Stomach (tissue), 19 donors: ENCODE measurements at places on chromosomes 4 and X.
A peak's percentile ranks its signal among the peaks of the same experiment; 100 is the strongest.

GRCh38 chr4:160129439-160129838 is 1026.6 kb downstream of the RAPGEF2 start:
- DNase-seq, result no peak

GRCh38 chrX:29143356-29143755 is 556.1 kb downstream of the IL1RAPL1 start:
- DNase-seq, result no peak

- DNase-seq, result no peak
These were observed 26.3 kb downstream of the FGFBP1 start for GRCh38 chr4:15912236-15912635.

DNA sequence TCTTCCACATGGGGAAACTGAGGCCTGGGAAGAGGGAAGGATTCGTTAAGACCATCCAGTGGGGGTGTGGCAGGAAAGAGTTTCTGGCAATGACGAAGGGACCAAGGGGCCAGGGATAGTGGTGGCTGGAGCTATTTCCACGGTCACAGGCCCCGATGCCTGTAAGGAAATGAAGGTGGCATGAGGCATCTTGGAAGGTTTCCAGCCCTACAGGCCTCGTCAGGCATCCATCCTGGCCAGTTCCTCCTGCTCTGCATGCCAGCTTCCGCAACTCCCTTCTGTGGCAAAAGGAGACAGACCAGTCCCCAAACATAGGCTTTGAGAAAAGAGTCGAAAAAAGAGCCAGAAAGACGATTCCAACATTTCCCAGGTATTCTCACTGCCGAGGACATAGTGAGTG is 9.2 kb upstream of the C4orf50 start:
- no peak for DNase-seq

GRCh38 chrX:51825436-51825835 is 68.0 kb upstream of the MAGED1 start:
- DNase-seq, result no peak

DNA sequence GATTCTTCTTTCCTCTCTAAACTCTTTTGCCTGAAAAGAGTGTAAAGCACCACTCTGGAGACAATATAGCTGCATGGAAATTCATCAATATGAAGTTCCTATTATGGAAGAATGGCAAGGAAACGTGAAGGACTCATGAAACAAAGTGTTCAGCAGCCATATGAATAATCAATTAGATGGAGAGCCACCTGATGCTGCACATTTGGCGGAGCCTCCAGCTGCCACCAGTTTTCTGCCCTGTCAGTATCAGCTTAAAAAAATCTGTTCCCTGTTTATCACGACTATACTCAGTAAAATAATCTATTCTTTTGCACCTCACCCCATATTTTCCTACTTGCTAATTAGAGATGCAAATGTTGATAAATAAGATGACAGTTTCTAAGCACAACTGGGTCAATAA is 276.0 kb downstream of the UNC5C start:
- DNase-seq, result no peak

GRCh38 chrX:133287860-133288259 is 69.7 kb upstream of the TFDP3 start:
- no peak for DNase-seq

- DNase-seq, result peak; percentile 89
These were observed 35.9 kb upstream of the GRPEL1 start for GRCh38 chr4:7103607-7104365.

DNA sequence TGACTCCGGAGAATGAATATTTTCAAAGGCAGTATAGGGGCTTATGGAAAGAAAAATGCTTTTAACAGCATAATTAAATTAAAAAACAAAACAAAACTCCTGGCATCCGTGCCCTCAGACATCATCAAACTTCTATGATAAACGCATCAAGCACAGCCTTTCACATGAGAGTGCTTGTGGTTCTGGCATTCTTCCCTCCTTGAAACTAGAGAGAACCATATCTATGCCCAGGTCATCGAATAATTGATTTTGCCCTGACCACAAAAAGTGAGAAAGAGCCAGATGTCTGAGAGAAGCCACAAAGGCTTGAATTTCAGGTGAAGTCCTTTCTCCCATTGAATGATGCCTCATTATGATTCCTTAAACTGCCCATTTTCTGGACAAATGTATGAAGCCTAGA is 286.8 kb downstream of the CBLL2 start:
- DNase-seq, result no peak
